ENCODE measurements at places on chromosomes 3 and 15.

DNA sequence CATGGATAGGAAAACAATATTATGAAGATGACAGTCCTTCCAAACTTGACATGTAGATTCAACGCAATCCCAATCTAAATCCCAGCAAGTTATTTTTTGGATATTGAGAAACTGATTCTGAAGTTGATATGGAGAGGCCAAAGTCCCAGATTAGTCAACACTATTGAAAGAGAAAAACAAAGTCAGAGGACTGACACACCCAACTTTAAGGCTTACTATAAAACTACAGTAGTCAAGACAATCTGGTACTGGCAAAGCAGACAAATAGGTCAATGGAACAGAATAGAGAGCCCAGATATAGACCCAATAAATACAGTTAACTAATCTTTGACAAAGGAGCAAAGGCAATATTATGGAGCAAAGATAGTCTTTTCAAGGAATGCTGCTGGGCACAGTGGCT is 119.2 kb upstream of the ASB14 start:
- DNase-seq = no peak

DNA sequence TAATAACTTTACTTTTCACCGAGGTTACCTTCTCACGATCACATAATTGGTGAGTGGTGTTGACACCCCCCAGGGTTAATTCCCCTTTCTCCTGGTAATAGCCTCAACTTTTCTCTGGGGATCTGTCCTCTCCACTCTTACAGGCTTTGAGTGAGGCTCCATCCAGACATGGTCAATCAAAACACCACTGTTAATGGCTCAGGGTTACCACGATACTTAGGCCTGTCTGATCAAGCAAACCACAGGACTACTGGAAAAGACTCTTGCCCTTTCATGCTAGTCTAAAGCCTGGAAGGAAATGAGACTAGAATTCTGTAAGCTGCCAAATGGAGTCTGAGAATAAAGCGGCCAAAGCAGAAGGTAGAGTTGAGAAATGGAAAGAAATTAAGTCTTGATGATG is 56.5 kb upstream of the STT3B start:
- DNase-seq = no peak

- no peak for DNase-seq
Observed at GRCh38 chr15:79381593-79381992, 50.5 kb upstream of the MINAR1 start.

- DNase-seq = no peak
Observed at GRCh38 chr15:56351957-56352506, 13.2 kb upstream of the TEX9 start.

DNA sequence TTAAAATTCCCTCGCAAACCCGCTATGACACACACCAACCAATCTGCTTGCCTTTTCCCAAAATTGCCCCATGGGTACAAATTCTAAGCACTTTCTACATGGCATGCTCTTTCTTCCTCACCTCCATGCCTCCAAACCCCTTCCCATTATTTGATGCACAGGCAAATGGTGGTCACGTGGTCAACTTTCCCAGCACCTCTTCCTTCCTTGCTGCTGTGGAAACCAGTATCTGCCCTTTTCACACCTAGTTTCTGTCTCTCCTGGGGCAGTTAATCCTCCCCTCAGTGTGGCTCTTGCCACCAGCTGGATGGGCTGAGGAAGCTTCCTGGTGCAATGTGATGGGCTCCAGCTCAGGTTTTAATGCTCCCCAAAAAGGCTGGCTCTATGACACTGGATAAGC is 38.4 kb upstream of the ST8SIA2 start:
- DNase-seq = no peak

- DNase-seq = no peak
Observed at GRCh38 chr3:190807719-190808375, 54.6 kb downstream of the GMNC start.

DNA sequence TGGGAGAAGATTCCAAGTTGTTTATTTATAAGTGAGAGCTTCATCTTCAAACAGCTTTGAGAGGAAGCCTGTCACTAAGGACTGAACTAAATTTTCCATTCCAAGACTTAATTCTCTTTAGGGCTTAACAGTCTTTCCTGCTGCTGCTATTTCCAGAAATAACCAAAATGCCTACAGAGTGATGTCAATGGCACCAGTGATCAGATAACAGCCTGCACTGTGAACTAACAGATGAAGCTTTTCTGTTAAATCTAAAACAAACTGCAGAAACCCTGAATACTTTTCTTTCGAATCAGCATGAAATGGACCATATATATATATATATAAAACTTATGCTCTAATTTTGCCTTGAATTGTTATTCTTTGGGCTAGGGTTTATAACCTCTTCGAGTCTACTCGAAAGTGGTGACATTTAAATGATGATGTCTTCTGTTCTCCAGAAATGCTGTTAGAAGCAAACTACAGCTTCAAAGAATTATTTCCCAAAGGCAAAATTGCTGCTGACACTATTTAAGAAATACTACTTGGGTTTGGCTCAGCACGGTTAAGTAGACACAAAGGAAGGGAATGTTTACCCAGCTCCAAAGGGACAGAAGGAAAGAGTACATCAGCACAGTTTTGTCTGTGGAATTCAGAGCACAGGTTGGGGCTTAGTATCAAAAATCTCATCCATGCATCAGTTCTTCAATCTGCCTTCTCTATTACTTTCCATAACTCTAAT is 238.5 kb upstream of the LRRN1 start:
- DNase-seq = no peak

DNA sequence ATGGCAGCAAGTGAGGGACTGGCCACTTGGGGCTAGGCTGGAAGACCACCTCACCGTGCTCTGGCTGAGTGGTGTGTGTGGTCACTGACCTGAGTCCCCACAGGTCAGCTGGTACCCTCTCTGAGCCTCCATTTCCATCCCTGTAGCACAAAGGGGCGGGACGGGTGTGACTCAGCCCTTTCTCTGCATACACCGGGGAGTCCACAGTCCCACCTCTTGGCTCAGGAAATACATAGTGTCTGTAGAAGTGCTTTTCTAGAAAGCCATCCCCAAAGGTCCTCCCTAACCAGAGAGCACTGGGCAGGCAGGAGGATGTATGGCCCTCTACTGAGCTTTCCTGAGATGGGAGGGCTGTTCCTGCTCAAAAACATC is 27.2 kb downstream of the WNT7A start:
- DNase-seq = no peak

- no peak for DNase-seq
Observed at GRCh38 chr3:76043746-76044145, 258.4 kb upstream of the ZNF717 start.

DNA sequence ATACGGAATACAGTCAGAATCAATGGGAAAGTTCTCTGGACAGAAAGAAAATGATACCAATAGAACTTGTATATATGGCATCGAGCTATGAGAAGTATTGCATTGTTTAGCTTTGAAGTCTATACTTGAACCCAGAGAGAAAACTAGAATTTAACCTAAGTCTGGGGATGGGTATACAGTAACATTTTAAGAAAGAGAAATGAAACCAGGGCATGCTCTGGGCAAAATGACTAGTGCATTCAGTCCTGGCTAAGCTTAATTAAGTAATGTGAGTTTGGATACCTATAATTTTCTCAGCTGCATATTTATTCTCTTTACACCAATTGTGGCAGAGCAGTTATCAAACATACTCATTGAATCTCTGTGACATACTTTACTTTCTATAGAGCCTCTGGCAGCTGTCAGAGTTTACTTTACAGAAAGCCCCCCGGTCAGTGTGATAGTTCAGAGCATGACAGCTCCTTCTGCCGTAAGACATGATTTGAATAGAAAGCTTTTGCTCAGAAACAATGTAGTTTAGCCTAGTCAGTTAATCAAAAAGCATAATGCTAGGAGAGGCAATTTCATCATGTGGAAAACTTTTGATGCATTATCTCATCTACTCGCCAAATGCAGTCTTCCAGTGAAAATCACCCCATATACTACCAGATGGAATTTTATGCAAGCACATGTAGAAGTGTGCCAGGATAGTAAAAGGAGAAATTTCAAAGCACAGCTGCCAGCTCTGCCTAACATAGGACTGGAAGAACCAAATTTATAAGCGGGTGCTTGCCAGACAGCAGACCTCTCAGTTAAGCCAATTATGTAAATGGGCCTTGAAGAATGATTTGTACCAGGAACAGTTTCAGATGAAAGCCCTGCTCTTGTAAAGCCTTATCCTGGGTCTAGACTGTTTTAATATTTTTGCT is 40.7 kb downstream of the OXSM start:
- DNase-seq = no peak

DNA sequence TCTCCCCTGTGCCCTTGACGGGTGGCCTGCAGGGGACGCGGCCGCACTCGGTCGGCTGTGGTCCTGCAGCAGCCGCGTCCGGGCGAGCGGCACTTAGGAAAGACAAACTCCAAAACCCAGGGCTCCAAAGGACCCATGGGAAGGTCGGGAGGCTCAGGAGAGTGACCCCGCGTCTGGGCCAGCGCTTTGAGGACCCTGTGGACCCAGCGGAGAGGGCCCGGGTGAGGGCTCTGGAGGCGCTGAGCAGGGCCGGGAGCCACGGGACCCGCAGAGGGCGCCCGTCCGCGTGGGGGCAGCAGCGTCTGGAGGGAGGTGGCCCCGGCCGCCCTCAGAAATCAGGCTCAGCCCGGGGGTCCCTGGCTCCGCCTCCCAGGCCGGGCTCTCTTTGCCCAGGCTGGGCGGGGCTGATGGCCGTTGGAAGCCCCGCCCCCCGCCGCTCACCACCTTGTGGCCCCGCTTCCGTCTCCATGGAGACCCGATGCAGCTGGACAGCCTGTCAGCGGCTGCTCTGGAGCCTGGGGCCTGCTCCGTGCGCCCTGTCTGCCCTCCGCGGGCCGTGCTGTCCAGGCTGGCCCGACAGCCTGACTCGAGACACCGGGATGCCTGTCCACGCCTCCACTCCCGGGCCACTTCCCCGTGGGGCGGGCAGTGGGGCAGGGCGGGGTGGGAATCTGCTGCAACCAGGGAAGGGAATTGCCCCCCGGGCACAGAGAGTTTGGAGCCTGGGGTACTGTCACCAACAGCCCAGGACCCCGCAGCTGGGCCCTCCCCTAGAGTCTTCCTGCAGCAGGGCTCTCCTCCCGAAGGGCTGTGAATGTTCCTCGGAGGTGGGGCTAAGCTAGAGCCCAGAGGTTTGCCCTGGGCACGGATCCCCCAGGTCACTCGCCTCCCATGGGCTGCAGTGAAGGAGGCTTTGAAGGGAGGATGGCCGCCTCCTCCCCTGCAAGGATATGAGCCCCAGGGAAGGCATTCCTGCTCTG is 34.8 kb upstream of the RPL32 start:
- DNase-seq = no peak

DNA sequence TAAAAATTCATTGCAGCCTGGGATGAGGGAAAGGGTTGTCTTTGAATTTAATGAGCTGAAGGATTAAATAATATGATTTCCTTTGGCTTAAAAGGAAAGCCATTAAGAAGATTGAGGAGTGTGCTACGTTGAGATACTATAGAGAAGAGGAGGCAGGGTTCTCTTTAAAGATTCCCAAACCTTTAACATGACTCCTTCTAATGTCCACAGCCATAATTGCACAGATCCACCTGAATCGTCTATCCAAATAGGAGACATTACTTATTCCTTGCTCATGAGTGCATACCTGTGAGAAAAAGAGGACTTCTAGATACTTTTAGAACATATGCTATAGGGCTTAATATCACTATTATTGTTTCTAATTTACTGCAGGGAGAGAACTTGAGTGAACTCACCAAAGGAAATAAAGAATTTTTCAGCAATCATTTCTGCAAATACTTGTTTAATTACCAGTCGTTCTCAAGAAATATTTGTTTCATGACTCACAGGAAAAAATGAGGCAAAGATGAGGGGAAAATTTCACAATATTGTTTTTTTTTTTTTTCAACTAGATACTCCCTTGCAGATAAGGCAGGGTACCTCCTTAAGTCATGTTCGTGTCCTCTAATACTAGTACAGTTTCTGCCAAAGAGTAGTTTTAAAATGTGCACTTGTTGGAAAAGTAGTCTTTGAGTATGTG is 8.9 kb upstream of the SUCNR1 start:
- no peak for DNase-seq

GRCh38 chr3:134754768-134755559 is 40.1 kb upstream of the EPHB1 start:
- no peak for DNase-seq

DNA sequence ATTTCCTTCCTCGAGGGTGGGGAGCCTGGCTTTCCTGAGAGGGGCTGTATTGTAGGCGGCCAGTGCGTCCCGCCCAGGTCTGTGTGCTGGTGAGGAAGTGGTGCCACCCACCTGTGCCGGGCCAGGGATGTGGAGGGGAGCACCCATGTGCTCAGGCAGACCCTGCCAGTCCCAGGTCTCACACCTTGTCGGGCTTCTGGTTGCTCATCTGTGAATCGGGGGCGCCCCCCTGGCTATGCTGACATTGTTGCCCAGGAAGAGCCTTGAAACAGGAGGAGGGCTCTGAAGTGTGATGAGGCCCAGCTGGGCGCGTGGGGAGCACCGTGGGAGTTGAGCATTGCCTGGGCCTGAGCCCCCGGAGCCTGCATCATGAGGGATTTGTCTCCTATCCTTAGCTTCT is 4.8 kb downstream of the FBLN2 start:
- DNase-seq = no peak

GRCh38 chr3:107061466-107061865 is 315.8 kb upstream of the CCDC54 start:
- DNase-seq = no peak

GRCh38 chr15:88465633-88466224 is 1.5 kb downstream of the MRPL46 start:
- no peak for DNase-seq

GRCh38 chr3:78878011-78878410 is 889.8 kb downstream of the ROBO1 start:
- no peak for DNase-seq

GRCh38 chr15:94582368-94582767 is 351.0 kb downstream of the MCTP2 start:
- no peak for DNase-seq

DNA sequence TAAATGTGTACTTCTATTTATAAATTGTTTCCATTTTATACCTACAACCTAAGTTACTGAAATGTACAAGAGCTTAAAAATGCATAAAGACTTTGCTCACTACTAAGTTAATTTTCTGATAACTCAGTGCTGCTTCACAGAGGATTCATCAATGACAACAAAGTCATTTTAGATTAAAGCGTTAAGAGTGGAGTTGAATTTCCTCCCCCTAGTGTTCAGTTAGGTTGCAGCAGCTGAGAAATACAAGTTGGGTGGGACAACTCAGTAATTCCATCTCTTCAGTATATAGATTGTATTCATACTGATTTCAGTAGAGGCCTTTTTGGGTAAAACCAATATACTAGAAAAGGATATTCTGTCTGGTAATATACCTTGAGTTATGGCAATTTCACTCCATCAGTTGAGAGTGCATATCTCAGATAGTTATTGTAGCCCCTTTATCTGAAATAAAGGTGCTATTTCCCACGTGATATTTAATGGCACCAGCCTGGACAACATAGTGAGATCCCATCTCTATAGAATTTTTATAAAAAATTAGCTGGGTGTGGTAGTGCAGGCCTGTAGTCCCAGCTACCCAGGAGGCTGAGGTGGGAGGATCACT is 6.9 kb upstream of the RPL35A start:
- no peak for DNase-seq
